ENCODE measurements at places on chromosomes 4 and X.

DNA sequence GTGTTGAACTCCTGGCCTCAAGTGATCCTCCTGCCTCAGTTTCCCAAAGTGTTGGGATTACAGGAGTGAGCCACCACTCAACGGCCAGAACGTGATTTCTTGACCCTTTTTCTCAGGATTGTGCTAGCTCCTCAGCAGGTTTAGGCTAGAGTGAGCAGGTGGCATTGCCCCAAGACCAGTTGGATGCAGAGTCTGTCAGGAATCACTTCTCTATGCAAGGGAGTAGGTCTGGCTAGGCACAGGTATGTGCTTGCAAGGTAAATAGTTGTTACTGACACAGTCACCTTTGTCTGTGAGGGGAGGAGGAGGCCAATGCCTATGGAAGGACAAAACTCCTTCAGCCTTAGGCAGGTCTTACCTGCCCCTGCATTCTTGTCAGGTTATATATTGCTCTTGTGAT, 24.2 kb downstream of the SLC25A5 start:
- no peak for DNase-seq

GRCh38 chr4:33722800-33723516, 2521.4 kb downstream of the ARAP2 start:
- no peak for DNase-seq

DNA sequence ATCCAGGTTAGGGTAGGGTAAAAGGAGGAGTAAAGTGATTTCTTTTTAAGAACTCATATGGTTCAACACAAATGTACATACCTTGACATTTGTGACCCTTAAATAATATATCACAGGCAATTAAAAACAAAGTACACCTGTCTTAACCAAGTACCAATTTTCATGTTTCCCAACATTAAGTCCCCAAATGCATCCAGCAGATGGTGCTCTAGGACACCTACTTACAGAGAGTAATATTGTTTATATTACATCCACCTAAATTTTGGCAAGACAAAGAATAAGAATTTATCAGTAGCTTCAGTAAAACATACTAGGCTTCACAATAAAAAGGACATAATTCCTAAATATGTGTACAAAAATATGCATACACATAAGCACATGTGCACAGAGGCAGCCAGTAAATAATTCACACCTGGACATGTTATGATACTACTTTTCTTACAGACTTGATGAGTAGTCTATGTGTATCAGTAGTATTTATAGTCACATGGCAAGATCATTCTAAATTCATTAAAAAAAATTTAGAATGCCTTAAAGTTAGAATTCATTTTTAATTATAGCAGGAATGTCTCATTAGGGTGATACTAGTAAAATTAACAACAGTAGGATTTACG, 219.7 kb downstream of the DCLK2 start:
- DNase-seq = peak; percentile 5

GRCh38 chrX:122787231-122787630, 396.8 kb upstream of the GRIA3 start:
- no peak for DNase-seq

- no peak for DNase-seq
These were observed 114.9 kb downstream of the EFHC2 start for GRCh38 chrX:44228621-44229020.

GRCh38 chr4:88104902-88105610, 53.4 kb downstream of the ABCG2 start:
- DNase-seq = no peak

DNA sequence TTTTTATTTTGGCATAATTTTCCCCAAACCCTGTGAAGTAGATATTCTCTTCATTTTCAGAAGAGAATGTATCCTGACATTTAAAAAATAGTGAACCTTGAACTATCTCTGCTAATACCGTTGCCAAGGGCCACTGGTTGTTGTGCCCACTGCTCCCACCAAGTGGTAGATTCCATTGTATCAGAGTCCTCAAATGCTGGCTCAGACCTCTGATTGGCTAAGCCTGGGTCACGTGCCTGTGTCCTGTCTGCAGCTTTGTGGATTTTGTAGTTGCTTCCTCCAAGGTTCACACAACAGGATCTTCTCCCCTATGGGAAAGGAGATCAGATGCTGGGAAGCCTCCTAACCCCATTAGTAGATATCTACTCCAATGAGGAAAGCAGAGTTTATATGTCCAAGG, 104.8 kb upstream of the CASK start:
- DNase-seq = no peak

DNA sequence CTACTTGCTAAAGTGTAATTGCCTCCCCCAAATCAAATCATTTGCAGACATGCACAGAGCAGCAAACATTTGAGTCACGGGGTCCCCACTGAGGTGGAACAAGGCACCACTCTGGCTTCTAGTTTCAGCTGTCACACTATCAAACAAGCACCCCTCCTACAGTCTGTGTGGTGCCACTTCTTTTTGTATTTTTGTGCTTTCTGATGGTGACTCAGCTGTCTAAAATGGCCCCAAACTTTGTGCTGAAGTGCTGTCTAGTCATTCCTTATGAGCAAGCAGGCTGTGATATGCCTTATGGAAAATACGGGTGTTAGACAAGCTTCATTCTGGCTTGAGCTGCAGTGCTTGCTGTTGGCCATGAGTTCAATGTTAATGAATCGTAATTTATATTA, 15.4 kb downstream of the IGFBP7 start:
- no peak for DNase-seq

GRCh38 chr4:107760281-107760947, 40.4 kb upstream of the PAPSS1 start:
- DNase-seq = no peak

- no peak for DNase-seq
These were observed 171.7 kb downstream of the AMELX start for GRCh38 chrX:11464836-11465463.

DNA sequence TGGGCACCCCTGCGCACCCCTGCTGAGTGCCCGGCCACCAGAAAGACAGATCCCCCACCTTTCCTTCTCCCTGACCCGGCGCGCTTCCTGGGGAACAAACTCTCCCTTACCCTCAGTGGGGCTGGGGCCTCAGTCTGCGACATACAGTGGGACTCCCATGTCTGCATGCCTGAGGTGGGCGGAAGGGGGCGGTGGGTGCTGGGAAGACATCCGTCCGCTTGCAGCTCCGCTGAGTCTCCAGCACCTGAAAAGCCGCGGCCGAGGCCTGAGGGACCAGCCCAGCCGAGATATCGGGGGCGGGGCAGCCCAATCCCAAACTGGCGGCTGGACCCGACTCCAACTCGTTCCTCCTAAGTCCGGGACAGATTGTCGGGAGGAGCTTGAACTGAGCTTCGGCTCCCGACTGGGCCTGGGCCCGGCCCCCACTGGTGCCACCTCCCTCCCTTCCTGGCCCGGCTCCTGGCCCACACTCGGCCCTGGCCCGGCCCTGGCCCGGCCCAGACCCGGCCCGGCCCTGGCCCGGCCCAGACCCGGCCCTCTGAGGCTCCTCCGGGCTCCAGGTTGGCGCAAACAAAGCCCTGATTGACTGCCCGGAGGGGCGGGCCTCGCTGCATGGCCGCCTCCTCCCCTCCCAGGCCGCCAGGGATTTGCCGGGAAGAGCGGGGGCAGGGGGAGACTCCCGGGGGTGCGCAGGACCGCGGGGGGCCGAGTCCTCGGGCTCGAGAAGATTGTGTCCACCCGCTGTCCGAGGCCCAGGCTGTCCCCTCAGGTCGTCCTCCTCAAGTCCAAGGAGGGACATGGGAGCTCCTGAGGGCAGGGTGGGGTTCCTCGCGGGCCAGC, 877 bp upstream of the SLC16A2 start:
- DNase-seq = peak; percentile 3

- DNase-seq = no peak
These were observed 1844.4 kb upstream of the PCDH10 start for GRCh38 chr4:131304686-131305085.

- no peak for DNase-seq
These were observed 4.1 kb downstream of the APEX2 start for GRCh38 chrX:55004231-55004630.

Data from activated T-cell treated with anti-CD3 and anti-CD28 coated beads for 1 hour (primary cell).